Panc1 (cell line): ENCODE measurements at places on chromosomes 2 and 18. TPM values are rescaled to one million over a fixed set of nuclear protein-coding genes. Genes with fewer than 3 reads are reported as not detected.

- peaks cover 23% of the 10 kb centered on the region for H3K4me1 ChIP-seq
- H3K36me3 ChIP-seq = no peaks in the 10 kb centered on the region
- H3K27ac ChIP-seq = no peak overlapping the region
These were observed 22.0 kb downstream of the GALNT1 start for GRCh38 chr18:35603528-35603927.

GRCh38 chr2:75870133-75870532 is 159.4 kb upstream of the GCFC2 start:
- no peaks in the 10 kb centered on the region for H3K36me3 ChIP-seq
- H3K27me3 ChIP-seq = no peaks in the 10 kb centered on the region
- no peak overlapping the region for H3K4me3 ChIP-seq
- no peaks in the 10 kb centered on the region for H3K4me1 ChIP-seq

Gene UGT1A5
- total RNA-seq = not detected

GRCh38 chr2:117943013-117943672 is 70.7 kb downstream of the CCDC93 start:
- no peak overlapping the region for H3K4me3 ChIP-seq
- H3K36me3 ChIP-seq = peaks cover 21% of the 10 kb centered on the region
- DNase-seq = no peak
- H3K27ac ChIP-seq = no peak overlapping the region

GRCh38 chr2:226715347-226715990 is 84.2 kb downstream of the IRS1 start:
- no peak for DNase-seq
- no peaks in the 10 kb centered on the region for H3K4me1 ChIP-seq
- no peaks in the 10 kb centered on the region for H3K27me3 ChIP-seq
- H3K36me3 ChIP-seq = no peaks in the 10 kb centered on the region
- no peak overlapping the region for H3K4me3 ChIP-seq
- H3K27ac ChIP-seq = no peak overlapping the region; the same call in 1 of the 2 replicates

Gene GREB1
- total RNA-seq = 0.90 TPM
